ENCODE measurements at places on chromosomes 4 and X.

DNA sequence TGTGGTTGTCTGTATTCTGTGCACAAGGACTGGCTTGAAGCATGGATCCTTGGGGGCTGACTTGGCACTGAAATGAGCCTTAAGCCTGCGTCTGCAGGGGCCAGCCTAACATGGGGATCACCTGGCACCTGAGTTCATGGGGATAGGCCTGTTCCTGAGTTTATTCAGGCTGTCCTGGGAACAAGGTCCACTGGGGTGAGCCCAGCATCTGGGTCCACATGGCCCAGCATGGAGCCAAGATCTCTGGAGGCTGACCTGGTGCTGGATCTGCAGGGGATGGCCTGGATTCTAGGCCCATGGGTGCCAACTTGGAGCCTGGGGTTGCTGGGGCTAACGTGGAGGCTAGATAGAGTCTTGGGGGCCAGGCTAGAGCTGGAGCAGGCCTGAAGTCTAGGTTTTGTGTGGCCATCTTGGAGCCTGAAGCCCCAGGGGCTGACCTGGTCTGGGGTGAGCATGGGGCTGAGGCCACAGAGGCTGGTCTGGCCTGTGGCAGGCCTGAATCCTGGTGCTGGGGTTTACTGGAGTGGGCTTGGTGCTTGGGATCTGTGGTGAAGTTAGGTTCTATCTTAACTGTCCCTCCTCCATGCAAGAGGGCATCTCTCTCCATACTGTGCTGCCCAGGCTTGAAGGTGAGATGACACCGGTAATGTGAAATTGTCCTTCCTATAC, 652 bp upstream of the KLKB1 start:
- DNase-seq = no peak

- no peak for DNase-seq
Measured at GRCh38 chr4:8316911-8317351, 47.4 kb downstream of the HTRA3 start.

DNA sequence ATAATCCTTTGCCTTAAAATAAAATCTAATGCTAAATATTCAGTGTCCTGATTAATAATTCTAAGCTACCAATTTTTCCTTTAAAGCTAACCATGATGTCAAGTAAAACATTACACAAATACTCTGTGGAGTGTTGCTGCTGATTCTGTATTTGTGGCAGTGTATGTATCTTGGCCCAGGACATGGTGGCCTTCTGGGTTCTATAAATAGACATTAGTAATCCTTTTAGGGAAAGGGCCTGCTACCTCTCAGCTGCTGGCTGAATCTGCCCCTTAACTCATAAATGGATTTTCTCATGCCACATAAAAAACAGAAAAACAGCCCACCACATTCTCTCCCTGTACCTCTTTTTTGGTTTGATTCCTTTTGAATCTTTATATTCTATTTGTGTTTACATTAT, 1.2 kb upstream of the XK start:
- no peak for DNase-seq

DNA sequence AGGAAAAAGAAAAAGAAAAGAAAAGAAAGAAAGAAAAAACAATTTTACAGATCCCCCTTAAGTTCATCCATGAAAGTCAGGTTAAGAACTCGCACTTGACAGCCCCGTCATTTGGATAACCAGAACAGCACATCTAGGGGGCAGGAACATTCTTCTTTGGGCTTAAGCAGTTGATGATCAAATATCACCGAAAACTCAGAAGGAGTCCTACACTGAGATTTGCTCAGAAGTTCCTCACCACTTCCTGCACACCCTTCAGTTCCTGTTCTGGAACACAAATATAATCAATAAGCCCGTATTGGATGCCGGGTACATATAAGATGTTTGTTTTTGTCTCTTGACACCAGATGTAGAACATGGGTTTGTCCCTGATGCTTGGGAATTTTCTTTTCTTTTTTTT, 14.7 kb downstream of the NLGN3 start:
- DNase-seq = no peak
